ENCODE measurements at places on chromosomes 7 and 10.

GRCh38 chr10:88278912-88279311, 304.2 kb downstream of the RNLS start:
- DNase-seq = no peak

DNA sequence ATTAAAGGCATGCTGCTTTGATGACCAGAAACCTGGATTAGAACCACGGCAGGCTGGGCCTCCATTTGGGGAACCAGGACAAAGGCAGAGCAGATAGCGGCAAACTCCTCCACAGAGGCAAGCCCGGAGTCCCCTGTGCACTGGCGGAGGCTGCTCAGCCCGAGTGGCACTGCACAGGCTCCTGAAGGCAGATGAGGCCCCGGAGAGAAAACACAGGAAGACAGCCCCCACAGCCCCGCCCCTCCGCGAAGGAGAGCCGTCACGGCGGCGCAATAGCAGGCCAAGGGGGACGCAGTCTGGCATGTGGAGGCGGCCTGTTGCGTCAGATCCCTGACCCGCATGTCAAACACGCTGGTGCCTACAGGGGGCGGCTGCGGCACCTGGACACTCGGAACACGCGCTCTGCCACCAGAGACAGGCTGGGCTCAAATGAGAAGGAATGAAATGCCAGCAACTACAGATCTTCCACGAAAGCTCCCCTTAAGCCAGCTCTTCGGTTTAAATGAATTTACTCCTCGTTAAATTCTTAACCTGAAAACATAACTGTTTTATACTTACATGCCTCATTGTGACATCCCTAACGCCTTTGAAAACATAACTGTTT, 128.5 kb downstream of the MAD1L1 start:
- DNase-seq = peak; percentile 69

DNA sequence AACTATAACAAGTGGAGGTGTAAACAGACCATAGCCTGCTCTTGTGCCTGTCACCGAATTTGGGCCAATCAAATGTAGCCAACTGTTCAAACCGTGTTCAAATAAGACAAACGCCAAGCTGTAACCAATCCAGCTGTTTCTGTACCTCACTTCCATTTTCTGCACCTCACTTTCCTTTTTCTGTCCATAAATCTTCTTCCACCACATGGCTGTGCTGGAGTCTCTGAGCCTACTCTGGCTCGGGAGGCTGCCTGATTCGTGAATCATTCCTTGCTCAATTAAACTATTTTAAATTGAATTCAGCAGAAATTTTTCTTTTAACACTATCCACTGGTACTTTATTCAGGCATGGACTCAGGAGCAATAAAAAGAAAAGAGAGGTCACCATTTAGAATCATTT, 29.9 kb upstream of the COL1A2 start:
- DNase-seq = no peak

GRCh38 chr7:142808461-142808801, 37.7 kb downstream of the PRSS2 start:
- DNase-seq = no peak

DNA sequence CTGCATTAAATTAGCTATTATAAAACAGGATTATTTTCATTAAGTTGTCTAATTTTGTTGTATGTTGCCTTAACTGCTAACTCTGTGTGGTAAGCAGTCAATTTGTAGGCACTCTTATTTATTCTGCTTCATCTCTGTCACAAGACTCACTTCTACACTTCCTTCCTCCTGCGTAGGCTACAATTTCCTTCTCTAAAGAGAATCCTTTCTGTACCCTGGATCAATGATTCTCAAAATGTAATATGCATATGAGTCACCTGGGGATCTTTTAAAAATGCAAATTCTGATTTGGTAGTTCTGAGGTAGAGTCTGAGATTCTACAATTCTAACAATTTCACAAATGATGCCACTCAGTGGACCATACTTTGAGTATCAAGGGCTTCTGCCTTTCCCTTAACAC, 4.4 kb upstream of the UBE2D1 start:
- DNase-seq = no peak
